ENCODE measurements at places on chromosomes 11 and 22.

- no peak for DNase-seq
These were observed 586.9 kb downstream of the FAM181B start for GRCh38 chr11:82146789-82147188.

DNA sequence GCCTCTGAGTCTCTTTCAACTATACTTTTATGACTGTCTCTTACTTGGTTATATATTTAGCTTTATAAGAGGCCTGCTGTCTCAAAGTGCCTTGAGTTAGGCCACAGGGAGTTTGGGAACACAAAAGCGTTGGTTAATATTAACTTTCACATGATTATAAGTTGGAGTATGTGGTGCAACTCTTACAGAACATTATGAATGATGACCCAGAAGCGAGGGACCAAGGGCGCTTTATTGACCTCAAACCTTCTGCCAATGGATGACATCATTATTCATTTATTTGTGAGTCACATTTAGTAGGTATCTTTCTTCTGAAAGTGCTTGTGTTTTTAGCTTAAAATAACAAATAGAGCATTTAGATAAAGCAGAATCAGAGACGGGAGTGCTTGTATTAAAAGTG lies 298.0 kb upstream of the ZC3H12C start:
- DNase-seq: no peak

DNA sequence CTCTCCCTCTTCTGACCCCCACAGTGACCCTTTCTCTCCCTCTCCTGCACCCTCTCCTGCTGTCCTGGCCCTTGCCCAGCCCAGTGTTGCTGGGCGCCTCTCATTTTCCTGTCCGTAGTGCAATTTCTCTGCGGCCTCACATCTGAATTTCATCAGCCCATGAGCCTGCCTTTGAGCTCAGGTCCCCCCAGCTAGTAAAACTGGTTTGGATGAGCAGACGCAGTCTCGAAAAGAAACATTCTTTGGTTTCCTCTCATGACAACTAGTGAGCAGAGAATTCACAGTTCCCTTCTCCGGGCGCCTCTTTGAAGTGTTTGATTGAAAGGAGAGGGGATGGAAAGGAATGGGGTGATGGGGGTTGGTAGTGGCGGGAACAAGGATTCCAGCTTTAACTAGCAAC lies 126.0 kb upstream of the CADM1 start:
- DNase-seq: no peak

- DNase-seq: no peak
These were observed 25.9 kb upstream of the ROBO3 start for GRCh38 chr11:124839128-124839971.

DNA sequence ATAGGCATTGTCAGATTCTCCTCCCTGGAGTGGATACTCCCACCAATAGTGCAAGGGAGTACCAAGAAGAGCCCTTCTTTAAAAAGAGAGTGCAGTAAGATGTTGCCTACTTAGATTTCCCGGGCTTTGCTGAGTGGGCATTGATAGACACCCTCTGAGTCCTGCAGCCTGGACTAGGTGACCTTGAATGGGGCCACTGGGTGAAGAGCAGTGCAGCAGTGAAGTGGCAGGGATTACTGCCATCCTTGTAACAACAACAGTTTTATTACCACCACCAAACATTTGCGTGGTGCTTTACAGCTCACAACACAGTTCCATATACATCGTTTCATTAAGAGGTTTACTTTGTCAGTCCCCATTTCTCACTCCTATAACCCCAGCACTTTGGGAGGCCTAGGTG lies 59.4 kb downstream of the MICAL2 start:
- no peak for DNase-seq

DNA sequence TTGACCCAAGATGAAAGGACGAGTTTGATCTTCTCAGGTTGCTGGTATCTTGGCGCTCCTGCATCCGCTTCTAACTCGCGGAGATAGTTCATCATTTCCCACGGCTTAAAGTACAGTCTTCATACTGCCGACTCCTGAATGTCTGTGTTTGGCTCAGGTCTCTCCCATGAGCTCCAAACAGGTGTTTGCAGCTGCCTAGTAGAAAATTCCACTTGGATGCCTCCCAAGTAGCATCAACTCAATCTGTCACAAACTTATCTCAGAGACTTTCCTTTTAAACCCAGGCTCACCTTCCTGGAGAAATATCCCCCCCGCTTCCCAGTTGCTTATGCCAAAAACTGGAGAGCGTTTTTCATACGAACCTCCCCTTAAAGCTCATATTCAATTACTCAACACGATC lies 986.5 kb downstream of the TBC1D22A start:
- DNase-seq: no peak

DNA sequence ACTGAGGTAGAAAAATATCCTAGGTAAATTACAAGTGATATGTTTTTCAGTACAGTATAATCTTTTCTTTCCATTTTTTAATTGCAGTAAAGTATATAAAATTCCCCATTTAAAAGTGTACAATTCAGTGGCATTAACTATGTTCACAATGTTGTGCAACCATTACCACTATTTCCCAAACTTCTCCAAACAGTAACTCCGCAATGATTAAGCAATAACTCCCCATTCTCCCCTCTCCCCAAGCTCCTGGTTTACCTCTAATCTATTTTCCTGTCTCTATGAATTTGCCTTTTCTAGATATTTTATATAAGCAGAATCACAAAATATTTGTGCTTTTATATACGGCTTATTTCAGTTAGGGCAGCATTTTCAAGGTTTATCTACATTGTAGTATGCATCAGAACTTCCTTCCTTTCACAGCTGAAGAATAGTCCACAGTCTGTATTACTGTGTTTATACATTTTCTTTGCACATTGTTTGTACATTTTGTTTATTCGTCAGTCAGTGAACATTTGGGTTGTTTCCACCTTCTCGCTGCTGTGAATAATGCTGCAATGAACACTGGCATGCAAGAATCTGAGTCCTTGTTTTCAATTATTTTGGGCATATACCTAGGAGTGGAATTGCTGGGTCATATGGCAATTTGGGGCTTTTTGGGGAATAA lies 110.7 kb downstream of the RPL27A start:
- no peak for DNase-seq

GRCh38 chr11:35214792-35215193 lies 75.8 kb downstream of the CD44 start:
- peak; percentile 13 for DNase-seq

- no peak for DNase-seq
These were observed 2.8 kb upstream of the TNFRSF13C start for GRCh38 chr22:41929418-41929810.

DNA sequence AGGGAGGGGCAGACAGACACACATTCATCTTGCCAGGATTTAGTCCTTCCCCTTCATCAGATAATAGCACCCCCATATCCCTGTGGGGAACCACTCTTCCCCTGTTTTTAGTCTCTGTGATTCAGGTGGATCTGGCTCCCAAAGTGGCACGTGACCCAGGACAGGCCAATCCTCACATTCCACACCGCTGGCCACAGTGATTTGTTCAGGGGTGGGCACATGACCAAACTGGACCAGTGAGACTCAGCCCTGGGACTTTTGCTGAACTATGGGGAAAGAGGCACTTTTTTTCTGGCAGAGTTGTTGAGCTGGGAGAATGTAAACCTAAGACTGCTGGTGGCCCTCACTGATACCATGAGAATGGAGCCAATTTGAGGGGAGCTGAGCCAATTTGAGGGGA lies 19.1 kb upstream of the KCNJ11 start:
- no peak for DNase-seq

DNA sequence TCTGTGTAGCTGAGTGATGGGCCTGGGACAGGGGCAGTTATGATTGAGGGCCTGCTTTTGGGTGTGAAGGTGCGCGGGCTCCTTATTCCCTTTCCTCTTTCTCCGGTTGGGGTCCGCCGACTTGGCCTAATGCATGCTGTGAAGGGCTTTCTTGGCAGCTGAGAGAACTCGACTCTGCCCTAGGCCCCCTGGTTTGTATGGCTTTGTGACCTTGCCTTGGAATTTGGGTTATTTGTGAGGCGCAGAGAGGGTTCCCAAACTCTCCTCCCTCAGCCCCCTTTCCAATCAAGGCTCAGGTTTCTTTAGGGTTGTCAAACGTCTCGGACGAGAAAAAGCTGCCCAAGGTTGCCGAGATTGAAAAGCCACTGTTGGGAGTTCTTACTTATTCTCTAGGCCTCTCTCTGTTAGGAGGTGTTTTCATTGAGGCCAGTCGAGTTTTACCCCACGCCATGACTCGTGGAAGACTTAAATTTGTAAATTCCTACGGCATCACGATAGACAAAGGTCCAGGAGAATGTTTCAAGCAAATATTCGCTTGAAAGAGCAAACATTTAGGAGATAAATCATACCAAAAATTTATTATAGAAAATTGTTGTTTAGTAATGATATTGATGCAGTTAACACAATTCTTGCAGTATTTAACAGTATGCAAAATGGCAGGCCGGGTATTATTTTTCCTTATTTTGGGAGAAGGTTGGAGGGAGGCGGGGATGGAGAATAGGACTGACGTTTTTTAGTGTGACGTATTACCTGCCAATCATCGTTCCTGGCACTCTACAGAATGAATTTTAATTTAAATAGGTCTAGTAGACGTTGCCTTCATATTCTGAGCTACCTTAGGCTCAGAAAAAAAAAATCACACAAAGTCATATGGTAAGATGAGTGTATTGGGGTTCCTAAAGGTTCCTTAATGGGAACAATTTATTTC lies 689 bp downstream of the PDHX start:
- DNase-seq: no peak

DNA sequence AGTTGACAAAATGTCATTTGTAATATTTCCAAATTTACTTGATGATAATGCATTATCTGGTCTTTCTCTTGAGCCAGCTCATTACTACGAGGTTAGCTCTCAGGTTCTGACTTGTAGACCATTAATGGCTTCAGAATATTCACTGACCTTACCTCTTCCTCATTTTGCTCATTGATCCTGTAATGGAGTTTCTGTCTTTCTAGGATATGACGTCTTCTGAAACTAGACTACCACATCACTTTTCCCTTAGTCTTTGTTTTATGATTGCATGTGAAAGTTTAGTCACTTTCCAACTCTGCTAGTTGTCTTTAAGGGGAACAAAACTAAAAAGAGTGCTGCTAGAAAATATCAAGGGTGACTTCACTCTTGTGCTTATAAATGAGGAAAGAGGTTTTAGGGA lies 697.6 kb downstream of the JRKL start:
- no peak for DNase-seq

DNA sequence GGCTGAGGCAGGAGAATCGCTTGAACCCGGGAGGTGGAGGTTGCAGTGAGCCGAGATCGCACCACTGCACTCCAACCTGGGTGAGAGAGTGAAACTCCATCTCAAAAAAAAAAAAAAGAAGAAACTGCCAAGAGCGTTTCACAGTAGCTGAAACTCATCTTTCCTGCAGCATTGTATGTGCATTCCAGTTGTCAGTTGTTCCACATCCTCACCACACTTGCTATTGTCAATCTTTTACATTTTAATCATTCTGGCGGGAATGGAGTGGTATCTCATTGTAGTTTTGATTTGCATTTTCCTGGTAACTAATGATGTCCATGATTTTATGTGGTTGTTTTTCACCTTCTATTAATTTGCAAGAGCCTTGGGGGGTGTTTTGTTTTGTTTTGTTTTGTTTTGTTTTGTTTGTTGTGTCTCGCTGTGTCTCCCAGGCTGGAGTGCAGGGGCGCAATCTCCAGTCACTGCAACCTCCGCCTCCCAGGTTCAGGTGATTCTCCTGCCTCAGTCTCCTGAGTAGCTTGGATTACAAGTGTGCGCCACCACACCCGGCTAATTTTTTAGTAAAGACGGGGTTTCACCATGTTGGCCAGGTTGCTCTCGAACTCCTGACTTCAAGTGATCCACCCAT lies 8.1 kb upstream of the GNB1L start:
- DNase-seq: no peak

DNA sequence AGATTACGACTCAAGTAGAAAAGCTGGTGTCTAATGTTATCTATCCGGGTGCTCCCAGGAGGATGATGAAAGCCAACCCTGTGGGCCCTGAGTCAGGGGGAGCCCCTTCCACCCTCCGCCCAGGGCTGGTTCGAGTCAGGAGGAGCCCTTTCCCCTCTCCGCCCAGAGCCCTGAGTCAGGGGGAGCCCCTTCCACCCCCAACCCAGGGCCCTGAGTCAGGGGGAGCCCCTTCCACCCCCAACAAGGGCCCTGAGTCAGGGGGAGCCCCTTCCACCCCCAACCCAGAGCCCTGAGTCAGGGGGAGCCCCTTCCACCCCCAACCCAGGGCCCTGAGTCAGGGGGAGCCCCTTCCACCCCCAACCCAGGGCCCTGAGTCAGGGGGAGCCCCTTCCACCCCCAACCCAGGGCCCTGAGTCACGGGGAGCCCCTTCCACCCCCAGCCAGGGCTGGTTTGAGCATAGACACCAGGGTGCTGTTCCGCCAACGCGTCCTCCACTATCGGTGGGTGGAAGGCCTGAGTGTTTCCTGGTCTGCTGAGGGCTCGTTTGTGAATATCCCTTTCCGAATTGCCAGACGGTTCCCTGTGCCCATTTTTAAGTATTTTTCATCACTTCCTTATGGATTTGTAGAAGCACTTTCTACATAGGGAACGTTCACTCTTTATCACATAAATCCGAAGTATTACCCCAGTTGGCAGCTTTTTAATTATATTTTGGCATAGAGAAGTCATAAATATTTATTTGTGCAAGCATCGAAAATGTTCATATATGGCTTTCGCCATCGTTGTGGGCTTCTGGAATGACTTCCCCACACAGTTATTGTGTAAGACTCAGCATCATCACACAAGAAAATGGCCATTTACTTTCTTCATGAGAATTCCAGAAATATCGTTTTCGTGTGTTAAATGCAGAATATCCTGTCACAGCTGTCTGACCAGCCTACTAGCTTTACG lies 380.6 kb downstream of the BRD1 start:
- DNase-seq: peak; percentile 2

GRCh38 chr11:118046964-118047700 lies 29.7 kb upstream of the TMPRSS4 start:
- DNase-seq: no peak

GRCh38 chr22:42653999-42654398 lies 4.8 kb upstream of the CYB5R3 start:
- no peak for DNase-seq

DNA sequence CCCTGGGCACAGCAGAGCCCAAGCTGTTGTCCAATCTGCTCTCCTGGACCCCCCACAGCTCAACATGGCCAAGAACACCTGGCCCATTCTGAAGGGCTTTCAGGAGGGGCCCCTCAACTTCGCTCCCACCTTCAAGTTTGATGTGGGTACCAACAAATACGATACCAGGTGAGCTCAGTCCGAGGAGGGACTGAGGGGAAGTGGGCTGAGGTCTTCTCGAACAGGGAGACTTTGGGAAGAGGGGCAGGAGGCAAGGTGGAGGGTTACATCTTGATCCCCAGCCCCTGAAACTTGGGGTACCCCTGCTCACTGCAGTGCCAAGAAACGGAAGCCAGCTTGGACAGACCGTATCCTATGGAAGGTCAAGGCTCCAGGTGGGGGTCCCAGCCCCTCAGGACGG lies 5.4 kb downstream of the INPP5J start:
- no peak for DNase-seq

GRCh38 chr11:128036556-128037093 lies 550.7 kb downstream of the ETS1 start:
- DNase-seq: no peak

All from activated CD4-positive, alpha-beta T cell treated with anti-CD3 and anti-CD28 coated beads for 24 hours (primary cell).